ENCODE measurements at places on chromosomes 4 and X.
A peak's percentile ranks its signal among the peaks of the same experiment; 100 is the strongest.

DNA sequence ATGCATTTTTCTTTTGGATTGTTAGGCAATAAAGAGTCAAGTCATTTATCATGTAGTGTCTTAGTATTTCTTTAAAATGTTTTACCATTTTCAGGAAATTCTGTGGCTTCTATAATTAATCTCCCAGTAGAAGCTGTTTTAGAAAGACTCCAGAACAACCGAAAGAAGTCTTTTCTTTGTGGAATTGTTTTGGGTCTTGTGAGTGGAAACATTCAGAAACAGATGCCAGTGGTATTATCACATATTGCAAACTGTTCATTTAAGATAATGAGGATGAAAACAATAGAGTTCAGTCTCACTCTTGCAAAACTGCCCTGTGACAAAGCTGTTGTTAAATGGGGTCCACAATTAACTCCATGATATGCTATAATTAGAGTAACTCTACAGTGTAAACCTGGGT lies 211.2 kb upstream of the KIT start:
- peaks cover 3% of the 10 kb centered on the region for H3K27me3 ChIP-seq
- no peaks in the 10 kb centered on the region for H3K4me1 ChIP-seq
- no peaks in the 10 kb centered on the region for H3K36me3 ChIP-seq
- no peak for DNase-seq
- H3K4me3 ChIP-seq: no peak overlapping the region

- H3K27me3 ChIP-seq: no peaks in the 10 kb centered on the region
- no peak for DNase-seq
- H3K36me3 ChIP-seq: no peaks in the 10 kb centered on the region
- H3K4me3 ChIP-seq: no peak overlapping the region
- no peak overlapping the region for H3K27ac ChIP-seq
- H3K4me1 ChIP-seq: no peaks in the 10 kb centered on the region
Observed at GRCh38 chrX:150643271-150643670, 49.9 kb upstream of the MTMR1 start.

DNA sequence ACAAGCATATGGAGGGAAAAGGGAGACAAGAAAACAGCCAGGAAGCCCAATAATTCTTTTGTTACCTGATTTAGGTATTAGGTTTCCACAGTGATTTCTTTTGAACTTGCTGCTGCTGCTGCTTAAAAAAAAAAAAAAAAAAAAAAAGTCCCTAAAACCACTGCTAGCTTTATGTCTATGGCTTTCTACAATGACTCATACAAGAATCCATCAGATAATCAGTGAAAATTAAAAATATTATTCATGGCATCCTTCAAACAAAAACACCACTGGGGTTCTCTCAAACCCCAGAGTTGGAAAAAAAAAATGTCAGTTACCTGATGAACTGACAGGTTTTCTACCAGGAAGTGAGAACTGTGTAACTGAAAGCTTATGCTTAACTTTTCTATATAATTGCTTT lies 14.3 kb downstream of the EPHA5 start:
- peaks cover 6% of the 10 kb centered on the region for H3K4me1 ChIP-seq
- DNase-seq: no peak
- H3K27me3 ChIP-seq: peaks cover 14% of the 10 kb centered on the region
- no peak overlapping the region for H3K4me3 ChIP-seq

GRCh38 chr4:65670331-65671031 lies at the start of gene EPHA5:
Gene EPHA5, minus strand, starts transcription at chr4:65670489. Its CDS starts 747 bp downstream, at chr4:65669742.
- peak within 1 kb of the TSS; percentile 87 for H3K4me3 ChIP-seq
- peaks cover 86% of the 10 kb centered on the region for H3K27me3 ChIP-seq
- H3K36me3 ChIP-seq: no peaks in the 10 kb centered on the region
- peak within 1 kb of the TSS; percentile 23 for H3K27ac ChIP-seq
- peaks cover 9% of the 10 kb centered on the region for H3K4me1 ChIP-seq
- peak; percentile 77 for DNase-seq

DNA sequence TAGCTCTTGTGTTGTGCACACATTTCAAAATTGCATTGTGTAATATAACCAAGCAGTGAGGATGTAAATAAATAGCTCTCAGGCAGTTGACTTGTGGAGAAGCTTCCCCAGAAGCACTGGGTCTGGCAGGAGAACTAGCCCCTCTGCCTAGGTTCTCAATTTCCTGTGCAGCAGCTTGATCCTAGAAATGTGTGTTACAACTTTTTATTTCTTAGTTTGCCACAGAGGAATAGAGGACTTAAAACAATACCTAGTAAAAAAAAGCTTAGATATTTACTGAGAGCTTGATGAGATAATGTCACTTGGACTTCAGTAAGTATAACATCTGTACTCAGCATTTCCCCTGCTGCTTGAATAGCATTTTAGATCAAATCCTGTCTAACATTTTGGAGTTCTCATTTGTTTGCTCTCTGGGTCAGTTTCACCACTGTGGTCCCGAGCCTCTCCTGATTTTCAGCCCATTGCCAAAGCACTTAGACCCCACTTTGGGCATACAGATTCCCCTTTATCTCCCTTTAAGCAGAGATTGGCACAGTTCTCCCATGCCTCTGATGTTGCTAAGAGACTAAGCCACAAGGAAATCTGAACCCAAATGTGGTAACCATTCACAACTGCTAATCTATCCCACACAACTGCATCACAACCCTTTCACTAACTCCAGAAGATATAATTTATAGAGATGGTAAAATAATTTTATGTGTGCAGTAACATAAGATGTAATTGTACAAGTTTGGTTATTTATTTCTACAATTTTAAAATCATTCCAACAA lies 98.2 kb upstream of the NRK start:
- no peak overlapping the region for H3K4me3 ChIP-seq
- H3K4me1 ChIP-seq: no peaks in the 10 kb centered on the region
- H3K36me3 ChIP-seq: no peaks in the 10 kb centered on the region
- H3K27ac ChIP-seq: no peak overlapping the region

DNA sequence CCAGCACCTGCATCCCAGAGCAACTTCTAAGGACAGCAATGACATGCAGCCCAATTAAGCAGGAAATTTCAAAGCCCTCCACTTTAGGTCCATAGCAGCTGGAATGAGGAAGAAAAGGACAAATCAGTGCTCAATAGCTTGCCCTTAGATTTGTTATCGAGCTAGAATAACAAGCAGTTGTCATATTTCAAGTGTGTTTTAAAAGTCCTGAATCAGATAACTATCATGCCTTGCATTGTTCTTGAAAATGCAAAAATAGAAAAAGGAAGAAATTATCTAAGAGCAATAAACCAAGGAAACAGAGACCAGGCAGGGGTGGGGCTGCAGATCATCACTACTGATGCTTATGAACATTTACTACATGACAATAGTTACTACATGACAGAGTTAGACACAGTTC lies 43.9 kb upstream of the KLF3 start:
- no peaks in the 10 kb centered on the region for H3K27me3 ChIP-seq
- no peak for DNase-seq
- H3K4me1 ChIP-seq: peaks cover 25% of the 10 kb centered on the region
- no peak overlapping the region for H3K4me3 ChIP-seq
- H3K27ac ChIP-seq: peak overlapping the region; percentile 89

DNA sequence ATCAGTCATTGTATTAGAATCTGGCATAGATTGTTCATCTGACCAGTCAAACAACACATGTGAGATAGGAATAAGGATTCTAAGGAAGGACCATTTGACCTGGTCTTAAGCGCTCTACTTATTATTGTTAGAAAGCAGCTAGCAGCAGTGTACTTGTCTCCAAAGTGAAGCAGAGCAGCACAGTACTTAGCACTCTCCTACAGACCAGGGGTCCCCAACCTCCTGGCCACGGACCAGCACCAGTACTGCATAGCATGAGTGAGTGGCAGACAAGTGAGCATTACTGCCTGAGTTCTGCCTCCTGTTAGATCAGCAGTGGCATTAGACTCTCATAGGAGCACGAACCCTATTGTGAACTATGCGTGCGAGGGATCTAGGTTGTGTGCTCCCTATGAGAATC lies 135.9 kb upstream of the SPRY1 start:
- peaks cover 24% of the 10 kb centered on the region for H3K4me1 ChIP-seq
- no peak overlapping the region for H3K4me3 ChIP-seq
- H3K36me3 ChIP-seq: peaks cover 8% of the 10 kb centered on the region
- no peaks in the 10 kb centered on the region for H3K27me3 ChIP-seq

DNA sequence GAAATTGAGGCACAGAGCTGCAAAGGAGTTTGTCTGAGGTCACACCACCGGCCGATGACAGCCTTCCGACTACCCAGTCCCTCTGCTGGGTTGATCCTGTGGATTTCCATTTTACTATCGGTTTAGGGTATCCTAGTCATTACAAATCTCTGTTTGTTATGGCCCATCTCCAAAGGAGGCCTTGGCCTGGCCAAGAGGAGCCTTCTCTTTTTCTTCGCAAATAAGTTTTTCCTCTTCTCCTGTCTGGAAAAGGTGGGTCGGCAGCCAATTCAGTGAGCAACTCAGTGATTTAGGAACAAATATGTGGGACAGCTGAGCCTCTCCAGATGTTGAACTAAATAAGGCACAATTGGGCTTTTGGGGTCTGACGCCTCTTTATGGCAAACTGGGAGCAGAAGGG lies 169.2 kb upstream of the RBPJ start:
- DNase-seq: no peak
- H3K4me3 ChIP-seq: no peak overlapping the region
- no peaks in the 10 kb centered on the region for H3K36me3 ChIP-seq
- no peak overlapping the region for H3K27ac ChIP-seq

DNA sequence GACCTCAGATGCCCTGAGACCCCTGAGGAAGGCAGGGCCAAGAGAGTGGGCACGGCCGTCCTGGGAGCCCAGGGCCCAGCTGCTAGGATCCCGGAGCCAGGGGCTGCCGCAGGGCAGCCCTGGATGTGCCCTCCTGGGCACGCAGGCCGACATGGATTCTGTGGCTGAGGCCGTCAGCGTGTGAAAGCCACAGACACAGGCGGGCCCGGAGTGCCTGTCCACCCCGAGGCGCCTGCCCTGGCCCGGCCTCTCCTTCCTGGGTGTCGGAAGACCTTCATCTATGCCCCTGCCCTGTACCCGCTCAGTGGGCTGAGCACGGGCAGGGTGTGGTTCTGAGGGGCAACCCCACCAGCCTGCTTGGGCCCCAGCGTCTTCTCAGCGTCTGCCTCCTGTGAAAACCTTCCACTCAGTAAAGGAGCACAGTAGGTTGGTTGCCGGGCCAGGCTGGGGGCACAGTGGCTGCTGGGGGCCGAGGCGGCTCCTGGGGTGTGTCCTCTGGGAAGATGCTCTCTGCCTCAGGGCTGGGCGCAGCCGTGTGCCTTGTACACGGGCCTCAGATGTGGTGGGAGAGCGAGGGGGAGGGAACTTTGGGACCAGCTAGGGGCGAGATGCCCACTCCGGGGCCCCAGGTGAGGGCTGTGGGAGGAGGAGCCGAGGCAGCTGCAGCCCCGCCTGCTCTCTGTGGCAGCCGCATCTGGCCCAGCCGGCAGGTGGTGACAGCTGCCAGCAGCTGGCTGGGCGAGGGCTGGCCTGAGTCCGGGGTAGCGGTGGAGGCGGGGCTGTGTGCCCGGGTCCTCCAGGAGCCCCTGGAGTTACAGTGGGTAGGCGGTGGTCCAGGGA lies 20.8 kb downstream of the FGFRL1 start:
- H3K4me3 ChIP-seq: no peak overlapping the region
- no peaks in the 10 kb centered on the region for H3K36me3 ChIP-seq
- H3K27me3 ChIP-seq: no peaks in the 10 kb centered on the region
- DNase-seq: no peak
- H3K27ac ChIP-seq: no peak overlapping the region

DNA sequence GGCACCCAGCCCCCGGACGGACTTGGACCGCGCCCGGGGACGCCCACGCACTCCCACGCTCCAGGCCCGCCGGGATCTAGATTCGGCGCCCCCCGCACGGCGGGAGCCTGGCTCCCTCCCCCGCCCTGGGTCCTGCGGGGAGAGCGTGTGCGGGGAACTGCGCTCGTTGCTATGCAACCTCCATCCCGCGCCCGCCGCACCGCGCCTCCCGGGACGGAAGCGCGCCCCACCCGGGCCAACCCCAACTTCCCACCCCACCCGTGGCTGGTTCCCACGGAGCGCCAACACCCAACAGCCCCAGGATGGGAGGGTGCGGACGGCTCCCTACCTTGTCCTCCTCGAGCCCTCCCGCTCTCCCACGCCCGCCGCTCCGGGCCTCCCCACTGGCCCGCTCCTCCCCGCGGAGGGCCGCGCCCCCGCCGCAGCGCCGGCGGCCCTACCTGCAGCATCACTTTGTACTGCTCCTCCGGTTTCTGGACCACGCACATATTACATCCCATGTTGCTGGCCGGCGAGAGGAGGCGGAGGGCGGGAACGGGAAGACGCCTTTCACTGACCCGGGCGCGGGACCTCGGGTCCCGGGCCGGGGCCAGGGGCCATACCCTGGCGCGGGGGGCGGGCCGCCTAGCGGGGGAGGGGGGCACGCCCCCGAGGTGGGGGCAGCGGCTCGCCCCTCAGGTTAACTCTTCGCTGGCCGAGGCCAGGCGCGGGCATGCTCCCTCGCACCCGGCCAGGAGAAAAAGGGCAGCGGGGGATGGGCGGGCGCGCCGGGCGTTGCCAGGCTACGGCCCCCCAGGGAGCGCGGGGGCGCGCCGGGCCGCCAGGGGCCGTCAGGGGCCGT lies at the start of gene PDZD4:
Gene PDZD4, minus strand, starts transcription at position 746 of the 841 bp plus-strand sequence. Its CDS starts 246 bp downstream, at position 500.
- peaks cover 9% of the 10 kb centered on the region for H3K36me3 ChIP-seq
- peaks cover 51% of the 10 kb centered on the region for H3K27me3 ChIP-seq
- DNase-seq: no peak
- peak within 1 kb of the TSS; percentile 76 for H3K4me3 ChIP-seq
- no peak within 1 kb of the TSS for H3K27ac ChIP-seq

- H3K4me1 ChIP-seq: no peaks in the 10 kb centered on the region
- no peak for DNase-seq
- no peaks in the 10 kb centered on the region for H3K27me3 ChIP-seq
- no peak overlapping the region for H3K4me3 ChIP-seq
Observed at GRCh38 chr4:141899541-141899940, 263.2 kb downstream of the IL15 start.

DNA sequence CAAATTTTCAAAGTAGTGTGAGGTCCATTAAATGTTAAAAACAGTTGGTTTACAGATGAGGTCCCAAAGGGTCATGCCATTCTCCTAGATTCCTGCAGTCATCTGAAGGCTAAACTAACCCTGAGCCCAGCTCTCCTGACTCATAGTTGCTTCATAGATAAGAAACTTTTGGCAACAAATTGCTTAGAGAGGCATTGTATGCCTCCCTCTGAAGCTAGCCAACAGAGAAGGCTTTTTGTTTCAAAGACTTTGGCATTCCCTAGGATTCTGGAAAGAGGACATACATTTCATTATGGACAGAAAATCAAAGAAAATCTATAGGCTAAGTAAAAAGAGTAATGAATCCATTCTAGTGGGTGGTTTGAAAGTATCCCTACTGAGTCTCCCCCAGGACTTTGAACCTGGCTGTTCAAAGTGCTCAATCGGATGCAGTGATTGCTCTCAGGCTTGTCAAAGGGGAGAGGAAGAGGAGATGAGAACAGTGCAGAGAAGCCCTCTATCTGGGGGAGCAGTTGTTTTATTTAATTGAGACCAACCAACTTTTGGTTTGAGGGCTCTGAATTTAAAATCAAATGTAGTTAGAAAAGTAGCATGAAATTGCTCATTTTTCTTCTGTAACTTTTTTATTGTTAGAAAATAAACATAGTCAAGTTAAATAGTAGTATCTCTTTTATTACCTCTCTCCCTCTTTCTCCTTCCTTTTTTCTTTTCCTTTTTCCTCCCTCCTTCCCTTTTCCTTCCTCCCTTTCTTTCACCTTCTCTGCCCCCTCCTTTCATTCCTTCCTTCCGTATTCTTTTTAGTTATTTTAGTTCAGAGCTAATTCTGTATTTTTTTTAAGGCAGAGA lies 72.3 kb upstream of the ZNF518B start:
- no peaks in the 10 kb centered on the region for H3K36me3 ChIP-seq
- H3K27ac ChIP-seq: no peak overlapping the region
- no peak for DNase-seq
- no peaks in the 10 kb centered on the region for H3K4me1 ChIP-seq
- no peak overlapping the region for H3K4me3 ChIP-seq
- peaks cover 10% of the 10 kb centered on the region for H3K27me3 ChIP-seq
